ENCODE measurements at places on chromosomes 2 and 18.

GRCh38 chr2:213246497-213247281 lies 37.6 kb upstream of the SPAG16 start:
- no peak for DNase-seq

GRCh38 chr18:55588870-55589595 lies 1.0 kb upstream of the TCF4 start:
- no peak for DNase-seq

- DNase-seq, result peak; percentile 20
Observed at GRCh38 chr2:104702031-104702850, 151.7 kb upstream of the POU3F3 start.

DNA sequence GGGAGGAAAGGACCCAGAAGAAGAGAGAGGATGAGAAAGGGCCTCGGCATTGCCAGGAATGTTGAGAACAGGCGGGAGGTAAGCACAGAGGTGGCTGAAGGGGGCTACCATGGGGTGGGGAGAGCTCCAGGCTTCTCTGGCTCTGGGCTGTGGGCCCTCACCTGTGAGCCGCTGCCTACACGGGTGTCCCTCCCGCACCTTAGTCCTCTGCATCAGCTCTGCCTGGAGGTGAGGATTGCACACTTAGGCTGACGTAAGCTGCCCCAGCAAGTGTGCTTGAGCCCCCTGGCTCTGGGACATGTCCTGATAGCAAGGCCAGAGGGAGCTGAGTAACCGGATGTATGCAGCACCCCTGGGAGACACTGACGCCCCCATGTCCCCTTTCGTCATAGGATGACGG lies 33.9 kb downstream of the TMEM18 start:
- no peak for DNase-seq

GRCh38 chr2:233689501-233689900 lies 3.2 kb upstream of the UGT1A6 start:
- DNase-seq, result no peak

GRCh38 chr2:150167711-150168110 lies 319.8 kb downstream of the RND3 start:
- DNase-seq, result no peak

DNA sequence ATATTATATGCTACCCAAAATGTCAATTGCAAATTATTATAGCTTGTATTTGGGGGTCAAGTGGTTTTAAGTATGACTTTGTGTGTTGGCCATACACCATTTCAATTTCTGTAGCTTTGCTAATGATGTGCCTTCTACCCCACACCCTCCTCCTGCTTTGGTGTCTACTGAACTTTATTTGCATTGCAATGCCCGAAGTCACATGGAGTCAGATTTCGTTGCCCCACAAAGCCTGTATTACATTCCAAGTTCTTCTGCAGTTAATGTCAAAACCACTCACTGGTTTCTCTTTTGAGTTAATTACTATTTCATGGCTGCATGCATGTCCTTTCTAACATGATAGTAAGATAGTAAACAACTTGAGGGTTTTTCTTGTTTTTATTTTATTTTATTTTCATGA lies 528.9 kb downstream of the RIT2 start:
- no peak for DNase-seq

DNA sequence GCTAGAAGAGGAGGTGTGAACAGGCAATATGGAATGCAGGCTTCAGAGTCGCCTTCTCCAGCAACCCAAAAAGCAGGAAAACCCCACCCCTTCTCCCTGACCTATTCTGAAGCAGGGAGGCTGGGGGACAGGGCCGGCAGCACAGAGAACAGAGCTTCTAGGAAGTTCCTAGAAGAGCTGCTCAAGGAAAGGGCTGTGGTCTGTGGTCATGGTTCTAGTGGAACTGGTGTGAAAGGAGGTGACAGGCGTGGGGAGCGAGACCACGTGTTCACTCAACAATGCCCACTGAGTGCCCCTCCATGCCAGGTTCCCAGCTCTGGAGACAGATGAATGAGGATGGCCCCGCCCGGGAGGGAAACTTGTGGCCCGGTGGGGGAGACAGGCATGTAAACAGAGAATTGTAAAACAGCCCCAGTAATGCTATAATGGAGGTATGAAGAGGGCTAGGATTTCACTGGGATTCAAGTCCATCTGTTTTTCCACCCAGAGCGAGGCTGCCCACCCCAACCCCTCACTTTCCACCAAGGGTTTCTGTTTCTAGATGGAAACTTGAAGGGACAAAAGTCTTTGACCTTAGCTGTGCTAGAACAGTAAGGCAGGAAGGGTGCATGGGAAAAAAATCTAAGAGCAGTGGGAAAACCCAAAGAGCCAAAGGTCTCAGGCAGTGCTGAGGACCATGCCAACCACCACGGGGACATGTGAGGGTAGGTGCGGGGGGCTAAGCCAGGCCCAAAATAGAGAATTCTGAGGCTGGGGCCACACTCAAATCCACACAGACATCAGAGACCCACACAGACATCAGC lies 71.8 kb downstream of the TNS1 start:
- no peak for DNase-seq

- no peak for DNase-seq
Observed at GRCh38 chr2:42784204-42784880, 8.0 kb downstream of the HAAO start.

- no peak for DNase-seq
Observed at GRCh38 chr2:64338910-64339500, 115.0 kb upstream of the LGALSL start.

DNA sequence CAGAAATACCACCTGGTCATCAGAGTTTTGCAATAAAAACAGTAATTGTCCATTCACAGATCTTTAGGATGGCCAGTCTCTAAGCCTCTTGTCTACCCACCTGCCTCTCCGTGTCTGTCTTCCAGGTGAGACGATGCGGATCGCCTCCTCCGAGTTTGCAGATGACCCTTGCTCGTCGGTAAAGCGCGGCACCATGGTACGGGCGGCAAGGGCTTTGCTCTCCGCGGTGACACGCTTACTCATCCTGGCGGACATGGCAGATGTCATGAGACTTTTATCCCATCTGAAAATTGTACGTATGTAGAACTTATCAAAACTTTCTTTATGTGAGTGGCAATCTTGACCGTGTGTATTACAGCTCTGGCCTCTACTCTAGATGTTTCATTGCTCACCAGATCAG lies 345.0 kb downstream of the CTNNA2 start:
- DNase-seq, result no peak

DNA sequence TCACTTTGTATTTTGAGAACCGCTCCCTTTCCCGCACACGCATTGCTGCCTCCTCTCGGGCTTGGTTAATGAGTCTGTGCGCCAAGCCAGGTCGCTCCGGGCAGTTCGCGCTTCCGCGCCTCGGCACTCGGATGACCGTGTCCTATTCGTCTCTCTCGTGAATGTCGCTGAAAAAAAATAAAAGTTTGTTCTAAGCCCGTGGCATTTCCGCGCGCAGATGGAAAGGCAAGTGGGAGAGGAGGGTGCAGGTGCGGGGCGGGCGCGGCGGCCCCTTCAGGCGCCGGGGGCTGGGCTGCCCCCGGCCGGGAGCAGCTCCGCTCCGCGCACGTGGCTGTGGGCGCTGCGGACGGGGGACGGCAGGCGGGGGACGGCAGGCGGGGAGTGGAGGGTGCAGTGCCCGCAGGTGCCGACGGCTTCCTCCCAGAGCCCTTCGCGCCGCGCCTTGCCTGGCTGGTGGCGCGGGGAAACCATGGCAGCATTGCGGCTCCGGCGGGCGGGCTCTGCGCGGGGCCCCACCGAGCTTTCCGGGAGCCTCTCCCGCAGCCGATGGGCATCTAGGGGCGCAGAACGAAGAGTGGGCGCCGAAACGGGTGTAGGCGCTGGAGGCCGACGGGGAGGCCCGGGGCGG lies 159.6 kb upstream of the SIX2 start:
- DNase-seq, result no peak

GRCh38 chr2:309954-310510 lies 22.1 kb upstream of the ALKAL2 start:
- no peak for DNase-seq

- no peak for DNase-seq
Observed at GRCh38 chr2:175576270-175576669, 394.8 kb upstream of the ATP5MC3 start.

GRCh38 chr2:30509716-30510115 lies 62.7 kb downstream of the LCLAT1 start:
- no peak for DNase-seq

DNA sequence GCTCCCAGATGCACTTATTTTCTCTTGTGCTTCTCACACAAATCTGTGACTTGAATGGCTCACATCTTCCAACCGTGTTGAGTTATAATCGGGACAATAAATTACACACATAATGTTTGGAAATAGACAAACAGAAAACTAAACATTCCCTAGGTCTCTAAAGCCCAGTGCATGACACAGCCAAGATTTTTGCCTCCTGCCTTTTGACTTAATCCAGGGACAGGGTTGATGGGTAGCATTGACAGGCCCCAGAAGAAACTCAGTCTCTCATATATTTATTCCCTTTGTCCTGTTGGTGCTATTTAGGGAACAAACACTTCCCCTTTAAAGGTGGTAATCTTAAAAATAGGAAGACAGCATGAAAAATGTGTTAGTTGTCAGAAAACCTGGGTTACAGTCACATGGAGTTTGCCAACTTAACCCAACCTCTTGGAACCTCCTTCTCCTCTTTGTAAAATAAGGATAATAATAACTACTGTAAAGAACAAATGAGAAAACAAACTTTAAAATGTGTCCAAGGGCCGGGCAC lies 24.0 kb upstream of the ARPC2 start:
- DNase-seq, result no peak

- DNase-seq, result no peak
Observed at GRCh38 chr2:83071914-83072313, 1387.2 kb downstream of the SUCLG1 start.

DNA sequence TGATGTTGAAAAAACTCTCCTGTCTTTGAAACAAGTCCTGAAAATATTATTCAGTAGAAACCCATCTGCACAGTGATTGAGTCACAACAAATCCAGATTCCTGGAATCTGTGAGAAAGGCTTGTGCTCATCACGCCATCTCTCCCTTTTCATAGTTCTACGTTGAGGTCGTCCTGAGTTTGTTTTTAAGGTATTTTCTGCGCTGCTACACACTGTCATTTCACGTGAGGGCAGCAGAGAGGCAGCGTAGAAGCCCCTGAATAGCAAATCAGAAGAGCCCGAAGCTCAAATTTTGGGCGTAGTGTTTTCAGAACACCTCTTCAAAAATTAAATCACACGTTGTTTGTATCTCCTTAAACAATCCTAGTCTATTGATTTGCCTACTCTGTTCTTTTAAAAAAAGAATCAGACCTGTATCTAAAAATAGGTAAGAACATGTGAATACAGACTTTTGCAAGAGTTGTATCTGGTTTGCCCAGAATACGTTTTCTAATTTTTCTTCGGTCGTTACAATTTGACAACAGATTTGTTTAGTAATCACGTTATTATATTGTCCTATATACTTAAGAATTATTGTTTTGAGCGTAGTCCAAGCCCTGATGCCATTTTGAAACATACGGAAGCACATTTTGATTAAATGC lies 61.6 kb upstream of the SLC38A11 start:
- peak; percentile 12 for DNase-seq

DNA sequence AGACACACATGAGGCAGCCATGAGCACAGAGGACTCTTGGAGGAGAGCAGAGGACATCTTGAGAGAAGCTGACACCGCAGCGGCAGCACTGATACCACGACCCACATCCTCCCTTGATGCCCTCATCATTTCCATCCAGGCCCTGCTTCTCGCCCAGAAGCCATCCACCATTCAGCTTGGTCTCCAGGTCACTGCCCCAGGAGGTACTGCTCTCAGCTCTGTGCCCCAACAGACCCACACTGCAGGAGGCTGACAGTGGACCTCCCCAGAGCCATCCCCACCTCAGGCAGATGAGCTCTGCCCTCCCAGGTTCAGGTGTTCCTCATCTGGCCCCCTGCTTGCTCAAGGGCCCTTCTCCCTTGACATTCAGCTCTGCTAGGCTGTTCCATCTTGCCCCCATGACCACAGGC lies 74.9 kb downstream of the ACKR3 start:
- no peak for DNase-seq

DNA sequence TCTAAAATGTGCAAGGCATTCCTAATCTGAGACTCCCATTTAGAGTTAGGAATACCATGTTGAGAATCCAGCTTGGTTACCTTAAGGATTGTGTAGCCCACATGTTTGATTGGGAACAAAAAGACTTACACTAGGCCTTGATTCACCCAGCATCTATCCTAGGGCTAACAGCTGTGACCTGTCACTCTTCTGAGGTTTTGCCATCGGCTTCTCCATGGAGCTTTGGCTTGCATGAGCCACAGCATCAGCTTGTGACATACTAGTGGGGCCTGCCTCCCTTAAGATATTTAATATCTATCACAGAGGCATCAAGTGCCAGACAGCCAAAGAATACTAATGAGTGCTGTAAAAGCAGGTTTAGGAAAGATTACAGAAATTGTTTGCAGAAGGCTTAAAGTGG lies 241.3 kb upstream of the UBE2E3 start:
- DNase-seq, result no peak

GRCh38 chr2:112259509-112260294 lies 4.9 kb upstream of the ZC3H8 start:
- DNase-seq, result no peak

DNA sequence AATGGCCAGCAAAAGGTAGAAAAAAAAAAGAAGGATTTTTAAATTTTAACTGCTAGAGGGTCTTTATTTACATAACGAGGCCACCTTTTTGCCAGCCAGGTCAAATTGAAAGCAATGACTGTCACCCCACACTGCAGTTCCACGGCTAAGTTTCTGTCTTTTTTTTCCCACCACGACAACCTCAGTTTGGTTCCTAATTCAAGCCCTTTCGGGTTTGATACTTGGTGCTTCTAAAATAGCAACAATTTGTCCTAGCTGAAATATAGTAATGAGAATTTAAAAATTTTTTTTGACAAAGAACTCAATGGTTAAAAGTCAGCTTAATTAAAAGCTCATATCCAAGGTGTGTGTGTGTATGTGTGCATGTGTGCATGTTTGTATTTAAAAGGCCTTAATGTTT lies 16.4 kb upstream of the NMS start:
- DNase-seq, result no peak

- DNase-seq, result no peak
Observed at GRCh38 chr18:8045160-8045883, 478.2 kb downstream of the PTPRM start.

DNA sequence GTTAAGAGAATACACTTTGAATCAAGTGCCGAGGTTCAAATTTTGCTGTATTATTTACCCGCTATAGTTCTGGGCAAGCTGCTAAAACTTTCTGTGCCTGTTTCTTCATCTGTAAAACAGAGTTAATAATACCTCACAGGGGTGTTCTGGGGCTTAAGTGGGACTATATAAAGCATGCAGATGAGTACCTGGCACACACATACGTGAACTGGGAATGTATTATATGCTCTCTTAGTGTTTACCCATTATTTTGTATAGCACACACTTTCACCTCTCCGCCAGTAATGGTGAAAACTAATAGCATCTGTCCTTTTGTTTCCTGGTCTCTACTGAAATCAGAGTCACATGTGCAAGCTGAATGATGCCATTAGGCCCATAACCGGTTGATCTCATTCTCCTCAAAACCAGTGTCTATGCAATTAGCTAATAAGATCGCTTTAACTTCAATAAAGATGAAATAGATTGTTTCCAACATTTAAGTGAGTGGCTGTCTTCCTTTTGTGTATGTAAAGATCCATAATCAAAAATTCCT lies 3.8 kb upstream of the CDKL4 start:
- no peak for DNase-seq

DNA sequence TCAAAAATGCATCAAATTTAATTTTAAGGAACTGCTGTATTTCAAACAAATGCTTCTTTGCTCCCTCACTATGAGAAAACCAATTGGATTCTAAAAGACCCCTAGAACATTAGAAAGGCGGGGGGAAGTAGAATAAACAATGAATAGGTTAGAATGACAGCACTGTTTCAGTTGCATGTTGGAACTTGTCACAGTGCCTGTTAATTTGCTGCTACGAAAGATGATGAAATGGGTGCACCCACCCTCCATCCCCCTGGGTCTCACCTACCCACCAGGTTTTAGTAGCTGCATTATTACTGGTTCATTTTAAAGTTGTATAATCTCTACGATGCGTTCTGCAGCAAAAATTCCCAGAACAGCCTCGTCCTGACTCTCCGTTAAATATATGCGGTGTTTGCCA lies 193.0 kb upstream of the COPS8 start:
- no peak for DNase-seq
